ENCODE measurements at places on chromosomes 1 and 21. TPM values are rescaled to one million over a fixed set of nuclear protein-coding genes. Genes with fewer than 3 reads are reported as not detected.

Gene TMEM240
- total RNA-seq: 2.9 TPM

Gene CD34
- 0.05 TPM for total RNA-seq

Gene ADCY10
- 0.05 TPM for total RNA-seq

Gene H6PD
- 46.6 TPM for total RNA-seq

Gene WDR64
- total RNA-seq: not detected

Gene CYB5RL
- total RNA-seq: 5.1 TPM

Gene CA6
- total RNA-seq: not detected

Gene KRTAP11-1
- not detected for total RNA-seq

Gene MTR
- total RNA-seq: 34.4 TPM

Gene TADA1
- 8.3 TPM for total RNA-seq

Gene RGS18
- total RNA-seq: not detected

Gene NCAM2
- total RNA-seq: 56.1 TPM

Gene OR10Z1
- total RNA-seq: not detected

Gene LEPR
- total RNA-seq: 18.1 TPM

Gene NUCKS1
- 85.2 TPM for total RNA-seq
